ENCODE measurements at places on chromosomes 3 and 15. TPM values are rescaled to one million over a fixed set of nuclear protein-coding genes. Genes with fewer than 3 reads are reported as not detected.

GRCh38 chr3:121431726-121432517 is 113.9 kb downstream of the POLQ start:
- peaks cover 17% of the 10 kb centered on the region for H3K4me1 ChIP-seq
- DNase-seq = peak; percentile 46
- no peaks in the 10 kb centered on the region for H3K27me3 ChIP-seq
- H3K4me3 ChIP-seq = peak overlapping the region; percentile 78
- peak overlapping the region; percentile 68 for H3K27ac ChIP-seq

GRCh38 chr15:91887921-91888373 is 34.4 kb downstream of the SLCO3A1 start:
- DNase-seq = no peak
- H3K27me3 ChIP-seq = no peaks in the 10 kb centered on the region
- no peak overlapping the region for H3K4me3 ChIP-seq
- H3K36me3 ChIP-seq = peaks cover 3% of the 10 kb centered on the region
- H3K27ac ChIP-seq = peak overlapping the region; percentile 73

DNA sequence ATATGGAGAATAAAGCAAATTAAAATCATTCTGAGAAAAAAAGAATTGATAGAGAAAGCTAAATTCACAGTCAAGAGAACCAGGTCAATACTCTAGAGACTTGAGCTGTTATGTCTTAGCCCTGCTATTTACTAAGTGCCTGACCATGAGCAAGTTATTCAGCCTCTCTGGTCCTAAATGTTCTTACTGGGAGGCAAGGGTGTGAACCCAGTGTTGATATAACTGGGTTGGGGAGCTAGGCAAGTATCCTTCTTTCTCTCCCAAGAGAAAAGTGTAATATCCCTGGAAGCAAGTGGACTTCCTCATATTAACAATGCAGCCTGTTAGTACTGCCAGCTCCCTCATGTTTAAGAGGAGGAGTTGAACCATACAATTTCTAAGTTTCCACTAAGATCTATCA is 488.9 kb upstream of the RASGRP1 start:
- no peak overlapping the region for H3K27ac ChIP-seq
- H3K4me1 ChIP-seq = no peaks in the 10 kb centered on the region
- DNase-seq = no peak

GRCh38 chr3:193850084-193850619 is 257.1 kb downstream of the OPA1 start:
- H3K27me3 ChIP-seq = peaks cover 2% of the 10 kb centered on the region
- no peaks in the 10 kb centered on the region for H3K36me3 ChIP-seq
- H3K4me3 ChIP-seq = no peak overlapping the region
- DNase-seq = no peak
- H3K27ac ChIP-seq = no peak overlapping the region

DNA sequence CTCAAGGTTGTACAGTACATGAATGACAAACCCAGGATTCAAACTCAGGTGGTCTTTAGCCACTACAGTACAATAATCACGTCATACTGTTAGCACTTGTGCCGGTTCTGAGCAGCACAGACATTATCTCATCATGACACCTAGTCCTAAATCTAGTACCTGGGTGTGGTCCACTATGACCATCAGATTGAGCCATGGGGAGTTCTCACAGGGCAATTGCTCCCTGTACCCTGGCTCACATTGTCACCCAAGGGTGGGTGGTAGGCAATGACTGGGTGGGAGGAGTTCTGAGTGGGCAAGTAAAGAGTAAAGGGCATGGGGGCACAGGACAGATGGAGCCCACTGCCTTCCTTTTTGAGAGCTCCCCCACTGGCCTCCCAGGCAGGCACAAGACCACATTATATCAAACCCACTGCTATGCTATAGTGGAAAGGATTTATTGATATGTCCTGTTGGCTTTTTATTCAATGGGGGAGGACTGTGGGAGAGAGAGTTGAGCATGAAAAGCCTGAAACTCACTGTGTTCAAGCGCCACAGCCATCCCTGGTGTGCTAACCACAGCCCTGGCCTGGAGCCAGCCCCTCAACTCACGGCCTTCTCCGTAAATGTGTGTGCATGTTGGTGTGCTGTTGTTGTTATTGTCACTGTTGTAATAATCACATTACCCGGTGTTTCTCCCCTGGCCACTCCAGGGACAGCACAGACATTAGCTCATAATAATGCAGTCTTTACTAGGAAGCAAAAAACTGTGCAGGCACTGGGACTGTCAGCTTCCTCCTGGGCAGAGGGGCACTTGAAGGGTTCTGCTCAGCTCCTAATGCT is 27.3 kb downstream of the ADCY5 start:
- DNase-seq = no peak
- no peaks in the 10 kb centered on the region for H3K4me1 ChIP-seq
- H3K27me3 ChIP-seq = no peaks in the 10 kb centered on the region
- H3K27ac ChIP-seq = no peak overlapping the region
- no peaks in the 10 kb centered on the region for H3K36me3 ChIP-seq

- no peaks in the 10 kb centered on the region for H3K27me3 ChIP-seq
- H3K4me3 ChIP-seq = no peak overlapping the region
- H3K4me1 ChIP-seq = no peaks in the 10 kb centered on the region
- no peak overlapping the region for H3K27ac ChIP-seq
These were observed 210.3 kb upstream of the CGNL1 start for GRCh38 chr15:57165992-57166391.

DNA sequence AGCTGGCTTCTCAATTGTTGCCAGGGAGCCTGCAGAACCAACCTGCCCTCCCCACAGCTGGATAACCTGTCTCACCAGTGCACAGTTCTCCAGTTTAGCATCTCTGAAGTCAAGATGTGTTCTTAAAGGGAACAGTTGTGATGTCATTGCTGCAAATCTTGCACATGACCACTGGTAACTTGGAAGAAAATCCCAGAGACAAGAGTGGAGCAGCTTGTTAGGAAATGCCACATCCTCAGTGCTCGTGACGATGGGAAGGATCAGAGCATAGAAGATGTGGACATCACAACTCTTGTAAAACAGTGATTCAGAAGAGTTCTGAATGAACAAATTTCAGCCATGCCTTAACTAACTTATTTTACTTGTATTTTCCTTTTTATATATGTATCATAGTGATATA is 36.1 kb upstream of the LIMD1 start:
- no peak overlapping the region for H3K4me3 ChIP-seq
- no peaks in the 10 kb centered on the region for H3K27me3 ChIP-seq
- DNase-seq = no peak
- H3K4me1 ChIP-seq = peaks cover 19% of the 10 kb centered on the region
- H3K36me3 ChIP-seq = no peaks in the 10 kb centered on the region

- DNase-seq = no peak
- no peak overlapping the region for H3K4me3 ChIP-seq
- peaks cover 17% of the 10 kb centered on the region for H3K36me3 ChIP-seq
- H3K27me3 ChIP-seq = no peaks in the 10 kb centered on the region
- H3K27ac ChIP-seq = no peak overlapping the region
These were observed 278.4 kb upstream of the ZPLD1 start for GRCh38 chr3:102156426-102156825.

SHC4 gene
- not detected for polyA plus RNA-seq

ITPKA gene
- polyA plus RNA-seq = not detected

OSTN gene
- polyA plus RNA-seq = not detected
